ENCODE measurements at places on chromosomes 6 and 20. TPM values are rescaled to one million over a fixed set of nuclear protein-coding genes. Genes with fewer than 3 reads are reported as not detected.
A peak's percentile ranks its signal among the peaks of the same experiment; 100 is the strongest.

DNA sequence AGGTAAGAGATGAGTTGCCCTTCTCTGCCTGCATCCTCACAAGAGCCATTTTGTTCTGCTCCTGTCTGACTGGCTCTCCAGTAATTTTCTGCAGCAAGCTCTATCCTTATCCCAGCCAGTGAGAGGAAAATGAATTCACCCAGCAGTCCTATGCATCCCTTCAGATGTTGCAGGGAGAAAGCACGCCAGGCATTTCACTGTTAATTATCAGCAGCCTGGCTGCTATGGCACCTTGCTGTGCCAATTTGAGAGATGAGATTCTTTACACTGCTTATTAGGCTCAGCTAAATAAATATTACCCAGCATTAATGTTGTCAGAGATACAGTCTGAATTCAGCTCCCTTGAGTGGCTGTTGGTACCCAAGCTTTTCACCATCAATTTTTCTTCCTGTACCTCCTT, 61.1 kb upstream of the SNAP25 start:
- no peak overlapping the region for H3K4me3 ChIP-seq
- no peaks in the 10 kb centered on the region for H3K27me3 ChIP-seq
- no peaks in the 10 kb centered on the region for H3K4me1 ChIP-seq
- H3K27ac ChIP-seq: no peak overlapping the region

SLC17A4 gene
- total RNA-seq: not detected

GRCh38 chr20:57683287-57683686, 26.5 kb downstream of the PMEPA1 start:
- H3K27ac ChIP-seq: no peak overlapping the region
- no peaks in the 10 kb centered on the region for H3K27me3 ChIP-seq
- DNase-seq: no peak

- H3K4me3 ChIP-seq: peak overlapping the region; percentile 58
- no peaks in the 10 kb centered on the region for H3K4me1 ChIP-seq
- DNase-seq: peak; percentile 53
- no peaks in the 10 kb centered on the region for H3K27me3 ChIP-seq
- H3K36me3 ChIP-seq: no peaks in the 10 kb centered on the region
- peak overlapping the region; percentile 76 for H3K27ac ChIP-seq
Observed at GRCh38 chr6:27902335-27903314, 9.6 kb downstream of the OR2B2 start.

DNA sequence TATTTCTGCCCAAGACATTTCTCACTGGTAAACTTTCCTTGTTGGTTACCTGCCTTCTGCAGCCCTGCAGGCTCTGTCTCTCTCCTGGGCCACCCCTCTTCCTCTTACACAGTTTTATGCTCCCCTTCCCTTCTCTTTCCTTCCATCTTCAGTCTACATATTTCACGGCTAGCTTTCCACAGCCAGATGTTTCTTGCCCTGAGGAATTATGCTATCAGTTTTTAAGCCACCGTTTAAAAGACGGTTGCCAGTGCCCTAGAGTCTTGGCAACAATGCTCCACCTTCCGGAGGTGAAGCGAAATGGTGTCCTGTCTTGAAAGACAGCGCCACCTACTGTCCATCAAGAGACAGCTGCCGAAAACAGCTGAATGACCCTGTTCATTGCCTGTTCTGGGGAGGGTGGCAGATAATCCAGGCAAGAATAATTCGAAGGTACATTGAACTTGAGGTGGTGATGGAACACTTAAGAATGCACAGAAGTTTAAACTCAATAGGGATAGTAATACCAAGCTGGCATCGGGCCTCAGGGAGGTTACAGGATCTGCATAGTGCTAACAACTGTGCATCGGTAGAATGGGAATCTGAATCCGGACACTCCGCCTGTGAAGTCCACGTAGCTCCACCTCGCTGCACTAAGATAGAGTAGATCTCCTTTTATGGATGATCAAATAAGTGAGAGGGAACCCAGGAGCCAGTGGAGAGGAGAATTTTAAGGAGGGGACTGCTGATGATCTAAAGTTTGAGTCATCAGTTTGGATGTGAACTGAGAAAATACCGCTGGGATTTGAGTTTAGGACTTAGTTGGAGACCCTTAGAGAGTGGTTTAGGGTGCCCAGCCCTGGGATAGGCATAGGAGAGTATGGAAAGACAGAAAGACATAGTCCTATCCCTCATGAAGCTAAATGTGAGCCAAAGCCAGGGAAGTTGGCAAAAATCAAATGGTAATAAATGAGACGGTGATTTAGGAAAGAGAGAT, 4.8 kb upstream of the TRIM40 start:
- peaks cover 46% of the 10 kb centered on the region for H3K27me3 ChIP-seq
- H3K4me1 ChIP-seq: peaks cover 10% of the 10 kb centered on the region
- no peaks in the 10 kb centered on the region for H3K36me3 ChIP-seq
- no peak overlapping the region for H3K27ac ChIP-seq
- H3K4me3 ChIP-seq: no peak overlapping the region

LY86 gene
- 0.49 TPM for total RNA-seq

- no peak overlapping the region for H3K4me3 ChIP-seq
- H3K36me3 ChIP-seq: no peaks in the 10 kb centered on the region
- no peak for DNase-seq
- no peaks in the 10 kb centered on the region for H3K4me1 ChIP-seq
- H3K27me3 ChIP-seq: no peaks in the 10 kb centered on the region
Observed at GRCh38 chr6:124796464-124796970, 165.7 kb upstream of the RNF217 start.

GRCh38 chr6:11146117-11146826, 34.7 kb upstream of the ERVFRD-1 start:
- no peak overlapping the region for H3K27ac ChIP-seq
- no peaks in the 10 kb centered on the region for H3K27me3 ChIP-seq
- H3K4me3 ChIP-seq: no peak overlapping the region
- no peaks in the 10 kb centered on the region for H3K36me3 ChIP-seq

- H3K27me3 ChIP-seq: no peaks in the 10 kb centered on the region
- H3K36me3 ChIP-seq: no peaks in the 10 kb centered on the region
- no peak overlapping the region for H3K27ac ChIP-seq
- H3K4me3 ChIP-seq: no peak overlapping the region
- DNase-seq: no peak
Observed at GRCh38 chr6:148238713-148239112, 103.9 kb upstream of the SASH1 start.
